ENCODE measurements at places on chromosomes 3 and 15. TPM values are rescaled to one million over a fixed set of nuclear protein-coding genes. Genes with fewer than 3 reads are reported as not detected.
A peak's percentile ranks its signal among the peaks of the same experiment; 100 is the strongest.

- DNase-seq: peak; percentile 17
Measured at GRCh38 chr3:158103887-158104327, 2.3 kb downstream of the SHOX2 start.

GRCh38 chr15:27468151-27468591 is 497.2 kb downstream of the GABRG3 start:
- no peak for DNase-seq

- no peak for DNase-seq
Measured at GRCh38 chr3:105880681-105881290, 12.0 kb upstream of the CBLB start.

- no peak for DNase-seq
Measured at GRCh38 chr3:124256599-124256998, 264.7 kb upstream of the ROPN1 start.

- DNase-seq: no peak
Measured at GRCh38 chr3:61600195-61600594, 38.8 kb downstream of the PTPRG start.

GRCh38 chr3:160162440-160162839 is 62.8 kb upstream of the C3orf80 start:
- DNase-seq: no peak

- DNase-seq: peak; percentile 36
Measured at GRCh38 chr15:96627031-96627568, 296.6 kb downstream of the NR2F2 start.

GRCh38 chr15:81785679-81786078 is 260.1 kb downstream of the MEX3B start:
- DNase-seq: no peak

DNA sequence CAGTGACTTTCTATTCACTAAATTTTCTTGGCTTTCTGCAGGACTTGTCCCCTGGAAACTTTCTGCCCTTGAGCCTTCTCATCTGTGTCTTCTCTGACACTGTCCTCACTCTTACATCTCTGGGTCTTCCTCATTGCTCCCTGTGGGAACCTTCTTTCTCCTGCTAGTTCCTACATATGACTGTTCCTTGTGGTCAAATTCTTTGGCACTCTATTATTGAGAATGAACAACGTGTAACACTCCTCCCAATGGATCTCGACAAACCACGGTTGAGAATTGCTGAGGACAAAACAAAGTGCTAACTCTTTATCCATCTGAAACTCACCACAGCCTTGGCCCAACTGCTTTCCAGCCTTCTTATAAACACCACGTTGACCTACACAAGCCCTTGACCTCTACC is 3.5 kb upstream of the FAM81A start:
- no peak for DNase-seq

DNA sequence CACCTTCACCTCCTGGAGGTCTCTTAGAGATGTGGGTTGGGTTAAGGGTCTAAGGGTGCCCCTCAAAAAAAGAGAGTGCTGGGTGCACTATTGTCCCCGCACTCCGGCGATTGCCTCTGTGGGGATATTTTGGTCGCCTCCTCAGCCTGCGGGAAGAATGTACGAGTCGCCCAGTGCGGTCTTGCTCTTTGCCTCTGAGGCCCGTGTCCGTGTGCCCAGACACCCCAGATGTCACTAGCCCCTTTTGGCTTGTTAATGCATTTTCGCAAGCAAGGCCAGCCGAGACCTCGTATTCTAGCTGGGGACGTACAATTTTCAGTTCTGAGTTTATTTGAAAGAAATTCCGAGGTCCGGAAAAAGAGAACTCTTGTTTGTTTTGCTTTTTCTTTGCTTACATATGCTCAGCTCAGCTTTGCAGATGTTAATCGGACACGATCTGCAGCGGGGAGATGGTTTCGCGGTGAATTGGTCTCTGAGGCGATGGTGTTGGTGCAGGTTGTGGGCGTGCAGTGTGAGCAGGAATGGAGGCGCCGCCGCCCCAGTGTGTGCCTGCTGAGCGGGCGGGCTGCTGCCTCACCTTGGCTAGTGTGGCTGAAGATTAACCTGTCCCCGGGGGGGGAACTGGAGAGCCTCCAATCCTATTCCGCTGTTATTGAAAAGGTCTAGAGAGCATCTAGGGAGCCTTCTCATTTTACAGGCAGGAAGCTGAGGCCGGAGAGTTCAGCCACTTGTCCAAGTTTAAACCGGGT is 1.4 kb downstream of the ST6GAL1 start:
- peak; percentile 66 for DNase-seq

DNA sequence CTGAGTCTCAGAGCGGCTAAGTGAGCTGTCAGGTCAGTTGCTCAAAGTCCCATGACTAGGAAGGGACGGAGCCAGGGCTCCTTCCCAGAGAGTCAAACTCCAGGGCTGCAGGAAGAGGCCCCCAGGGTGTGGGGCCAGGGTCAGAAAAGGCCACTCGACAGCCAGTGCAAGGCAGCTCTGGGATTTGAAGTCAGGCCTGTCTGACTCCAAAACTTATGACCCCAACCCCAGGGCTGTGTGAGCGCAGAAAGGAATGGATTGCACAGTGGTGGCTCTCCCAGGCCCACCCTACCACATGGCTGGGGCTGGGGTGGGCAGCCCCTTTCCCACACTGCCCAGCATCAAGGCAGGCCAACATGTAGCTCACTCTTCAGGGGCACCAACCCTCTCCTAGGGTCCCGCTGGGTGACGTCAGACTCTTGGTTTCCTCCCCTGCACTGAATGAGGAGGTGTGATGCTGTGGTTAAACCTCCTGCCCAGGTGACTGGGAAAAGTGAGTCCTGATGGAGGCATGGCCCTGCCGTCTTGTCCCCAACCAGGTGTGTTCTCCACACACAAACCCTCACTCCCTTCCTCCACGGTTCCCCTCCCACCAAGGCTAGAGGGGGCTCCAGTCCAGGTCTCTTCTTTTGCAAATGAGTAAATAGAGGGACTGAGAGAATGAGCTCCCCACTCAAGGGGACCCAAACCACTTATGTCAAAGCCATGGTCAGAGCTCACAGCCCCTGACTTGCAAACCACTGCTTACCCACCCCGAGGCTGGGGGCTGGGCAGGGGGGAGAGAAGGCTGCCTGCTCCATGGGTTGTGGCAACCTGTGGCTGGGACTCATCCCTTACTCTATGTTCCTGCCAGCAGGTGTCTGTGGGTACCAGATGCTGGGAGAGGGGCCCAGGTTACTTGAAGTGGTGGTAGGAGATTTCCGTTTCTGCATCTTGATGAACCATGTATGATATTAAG is 23.8 kb upstream of the CORO2B start:
- DNase-seq: no peak

EIF4E3 gene
- 45.8 TPM for total RNA-seq

PLAAT1 gene
- 5.9 TPM for total RNA-seq

THRB gene
- 15.4 TPM for total RNA-seq

GUCA1C gene
- total RNA-seq: not detected

ROPN1 gene
- not detected for total RNA-seq

NR2F2 gene
- 41.2 TPM for total RNA-seq

TRH gene
- not detected for total RNA-seq
